ENCODE measurements at places on chromosomes 4 and X.

DNA sequence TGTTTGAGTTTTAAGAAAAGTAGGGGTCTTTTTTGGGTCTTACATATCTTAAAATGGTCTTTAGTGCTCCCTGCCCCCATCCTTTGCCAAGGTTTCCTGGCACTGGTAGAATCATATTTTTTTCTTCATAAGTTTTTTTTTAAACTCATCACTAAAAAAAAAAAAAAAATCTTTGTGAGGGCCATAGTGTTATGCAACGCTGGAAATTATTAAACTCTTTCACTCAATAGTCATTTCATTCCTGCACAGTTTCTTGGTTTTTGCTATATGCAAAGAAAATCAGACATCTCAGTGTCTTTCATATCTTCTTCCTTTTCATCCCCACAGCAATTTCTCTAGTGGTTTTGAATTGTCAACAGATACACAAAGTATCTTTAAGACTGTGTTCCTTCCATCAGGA, 95.6 kb downstream of the TMA16 start:
- no peak for DNase-seq

GRCh38 chr4:53767482-53767881, 176.2 kb upstream of the LNX1 start:
- DNase-seq, result no peak

DNA sequence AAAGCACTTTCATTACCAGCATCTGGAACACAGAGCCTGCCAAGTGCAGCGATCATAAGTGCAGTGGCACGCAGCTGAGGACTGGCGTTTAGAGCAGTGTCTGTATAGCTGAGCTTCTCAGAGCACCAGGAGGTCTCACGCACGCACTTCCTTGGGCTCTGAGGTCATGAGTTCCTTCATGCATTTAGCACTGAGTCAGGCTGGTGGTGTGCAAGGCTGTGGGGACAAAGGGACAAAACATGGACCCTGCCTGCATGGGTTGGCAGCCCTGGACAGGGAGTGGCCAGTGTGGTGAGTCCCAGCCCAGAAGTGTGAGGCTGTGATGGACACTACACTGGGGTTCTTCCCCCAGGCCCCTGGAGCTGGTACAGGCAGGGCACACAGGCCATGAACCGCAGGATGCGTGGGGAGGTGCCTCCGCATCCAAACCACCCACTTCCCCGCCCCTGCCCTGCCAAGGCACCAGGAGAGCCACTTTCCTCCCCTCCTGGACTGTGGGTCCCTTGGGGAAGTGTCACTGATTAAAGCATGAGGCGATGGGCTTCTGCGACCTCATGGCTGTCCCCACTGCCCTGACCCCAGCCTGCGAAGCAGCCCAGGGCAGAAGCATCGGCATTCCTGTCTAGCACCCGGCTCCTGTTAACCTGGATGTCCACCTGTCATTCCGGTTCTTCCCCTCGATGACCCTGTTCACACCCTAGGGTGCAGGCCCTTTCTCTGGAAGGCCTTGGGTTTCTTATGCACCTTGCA, 37.2 kb upstream of the GPR78 start:
- DNase-seq, result no peak

- DNase-seq, result no peak
These were observed 228.1 kb downstream of the FBXO8 start for GRCh38 chr4:174055344-174055743.

- DNase-seq, result no peak
These were observed 119.8 kb downstream of the SPOCK3 start for GRCh38 chr4:167114416-167114971.

DNA sequence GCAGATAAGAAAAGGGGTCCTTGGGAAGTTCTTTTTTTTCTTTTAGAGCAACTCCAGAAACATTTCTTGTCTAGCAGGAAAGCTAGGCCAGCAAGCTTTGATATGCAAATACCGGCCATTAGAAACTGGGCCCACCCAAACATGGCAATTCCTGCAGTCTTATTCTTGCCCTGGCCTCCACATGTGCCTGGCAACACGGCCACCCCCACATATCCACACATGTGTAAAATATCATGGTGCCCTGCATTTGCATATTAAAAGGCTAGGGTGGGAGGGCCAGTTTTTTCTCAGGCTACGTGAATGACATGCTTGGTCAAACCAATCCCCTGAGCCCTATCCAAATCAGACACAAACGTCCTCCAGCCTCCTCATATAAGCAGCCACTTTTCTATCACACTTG, 171.7 kb upstream of the ZCCHC13 start:
- peak; percentile 31 for DNase-seq

DNA sequence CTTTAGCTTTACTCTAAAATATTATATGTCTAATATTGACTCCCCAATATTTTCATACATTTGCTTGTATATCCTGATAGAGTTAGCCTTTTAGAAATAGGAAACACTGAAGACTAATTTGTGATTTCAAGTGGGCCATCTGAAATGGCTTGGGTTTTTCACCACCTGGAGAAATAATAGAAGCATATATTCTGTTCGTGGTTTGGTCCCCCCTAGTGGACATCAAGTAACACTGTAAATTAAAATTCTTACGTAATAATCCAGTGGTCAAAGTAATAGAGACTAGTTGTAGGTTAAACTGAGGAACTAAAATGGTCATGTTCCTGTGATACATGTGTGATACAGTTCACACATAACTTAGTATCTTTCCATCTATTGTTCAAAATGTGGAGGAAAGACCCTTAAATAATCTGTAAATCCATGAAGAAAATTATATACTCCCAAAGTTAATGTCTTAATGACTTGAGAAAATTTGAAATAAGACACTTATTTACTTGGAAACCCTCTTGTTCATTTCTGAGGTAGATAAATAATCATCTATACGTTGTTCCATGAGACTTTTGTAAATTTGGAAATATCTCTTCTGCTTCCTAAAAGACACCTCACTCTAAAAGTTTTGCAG, 79.8 kb upstream of the SMARCAD1 start:
- no peak for DNase-seq

DNA sequence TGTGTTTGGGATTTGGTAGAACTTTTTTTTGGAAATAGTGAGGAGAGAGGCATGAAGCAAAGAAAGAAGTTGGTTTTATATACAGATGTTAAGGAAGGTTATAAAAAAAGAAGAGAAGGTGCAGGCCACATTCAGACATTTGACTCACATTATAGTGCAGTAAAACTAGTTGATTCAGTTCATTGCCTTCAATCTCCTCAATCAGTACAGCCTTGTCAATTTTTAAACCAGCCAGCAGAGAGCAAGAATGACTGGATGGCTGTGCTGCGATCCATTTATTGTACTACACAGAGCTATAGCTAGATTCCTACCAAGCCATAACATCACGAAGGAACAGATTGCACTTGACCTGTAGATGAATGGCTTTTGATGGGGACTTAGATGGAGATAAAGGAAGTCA, 79.7 kb upstream of the LSM6 start:
- no peak for DNase-seq

GRCh38 chr4:165331823-165332222, 4.4 kb downstream of the MSMO1 start:
- no peak for DNase-seq

DNA sequence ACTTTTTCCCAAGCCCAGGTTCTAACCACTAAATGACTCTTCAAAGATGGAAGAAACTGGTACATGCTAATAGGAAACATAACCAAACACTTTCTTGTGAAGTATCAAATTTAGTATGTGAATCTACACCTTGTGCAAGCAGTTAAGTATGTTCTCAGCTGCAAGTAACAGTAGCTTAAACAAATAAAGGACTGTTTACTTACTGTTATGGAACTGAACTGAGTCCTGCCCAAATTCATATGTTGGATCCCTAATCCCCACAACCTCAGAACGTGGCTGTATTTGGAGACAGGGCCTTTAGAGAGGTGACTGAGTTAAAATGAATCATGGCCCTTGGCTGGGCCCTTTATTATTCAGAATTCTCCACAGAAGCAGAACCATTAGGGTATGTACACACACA, 178.7 kb downstream of the KDR start:
- DNase-seq, result no peak

- DNase-seq, result no peak
These were observed 125.6 kb upstream of the S100G start for GRCh38 chrX:16524316-16524715.

GRCh38 chr4:72767618-72768302, 198.7 kb upstream of the ADAMTS3 start:
- DNase-seq, result no peak

- DNase-seq, result no peak
These were observed 2.3 kb upstream of the SASH3 start for GRCh38 chrX:129777218-129778030.

- DNase-seq, result peak; percentile 89
These were observed 62.8 kb downstream of the PPP1R2C start for GRCh38 chrX:42714981-42715700.

DNA sequence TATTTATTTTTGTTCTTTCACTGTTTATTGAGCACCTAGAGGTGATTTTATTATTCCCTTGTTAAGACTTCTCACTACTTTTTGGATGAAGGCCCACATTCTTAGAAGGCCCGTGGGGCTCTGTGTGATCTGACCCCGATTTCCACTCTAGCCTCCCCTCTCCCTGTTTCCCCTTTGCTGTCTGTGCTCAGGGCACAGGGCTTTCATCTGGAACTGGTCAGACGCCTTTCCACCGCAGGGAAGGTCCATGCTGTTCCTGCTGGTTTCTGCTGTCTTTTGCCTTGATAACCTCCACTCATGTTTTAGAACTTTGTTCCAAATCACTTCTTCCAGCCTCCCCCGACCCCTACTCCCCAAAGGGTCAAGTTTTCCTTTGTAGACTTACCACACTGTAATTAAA, 31.3 kb upstream of the ANAPC4 start:
- no peak for DNase-seq

DNA sequence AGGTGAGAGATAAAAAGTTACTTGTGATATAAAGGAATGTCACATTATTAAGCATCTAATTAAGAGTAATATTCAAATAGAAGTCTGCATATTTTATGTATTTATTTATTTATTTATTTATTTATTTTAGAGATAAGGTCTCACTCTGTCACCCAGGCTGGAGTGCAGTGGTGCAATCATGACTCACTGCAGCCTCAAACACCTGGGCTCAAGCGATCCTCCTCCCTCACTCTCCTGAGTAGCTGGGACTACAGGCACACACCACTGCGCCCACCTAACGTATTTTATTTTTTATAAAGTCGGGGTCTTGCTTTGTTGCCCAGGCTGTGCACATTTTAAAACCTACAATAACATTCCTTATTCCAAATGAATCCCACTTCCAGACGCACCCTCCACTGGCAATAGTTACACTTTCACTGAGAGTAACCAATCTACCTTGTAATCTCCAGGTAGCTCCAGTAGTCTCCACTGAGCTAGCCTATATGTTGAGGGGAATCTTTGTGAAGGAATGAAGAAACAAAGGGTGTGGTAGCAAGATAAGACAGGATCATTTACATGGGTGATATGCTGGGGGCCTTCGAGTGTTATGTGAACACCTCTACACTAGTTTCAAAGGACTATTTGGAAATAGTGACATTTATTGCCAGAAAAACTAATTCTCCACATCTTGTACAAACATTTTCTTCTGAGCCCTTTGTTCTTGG, 11.9 kb downstream of the SH3D19 start:
- no peak for DNase-seq

- DNase-seq, result no peak
These were observed 150.3 kb downstream of the NEXMIF start for GRCh38 chrX:74774988-74775387.

DNA sequence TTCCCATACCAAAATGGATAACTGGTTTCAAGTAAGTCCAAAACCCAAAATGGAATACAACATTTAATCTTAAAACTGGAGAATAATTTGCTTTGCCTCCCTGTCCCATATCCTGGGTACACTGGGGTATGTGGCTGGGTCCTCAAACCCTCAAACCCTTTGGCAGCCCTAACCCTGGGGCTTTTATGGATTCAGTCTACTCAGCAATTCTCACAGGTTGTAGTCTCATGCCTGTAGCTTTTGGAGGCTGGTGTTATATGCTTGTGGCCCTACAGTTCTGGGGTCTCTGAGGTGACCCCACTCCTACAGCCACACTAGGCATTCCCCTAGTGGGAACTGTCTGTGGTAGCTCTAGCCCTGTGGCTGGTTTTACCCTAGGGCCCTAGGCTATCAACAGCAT, 110.5 kb upstream of the NRK start:
- DNase-seq, result no peak

- no peak for DNase-seq
These were observed 865 bp downstream of the FAM200B start for GRCh38 chr4:15682242-15683142.

DNA sequence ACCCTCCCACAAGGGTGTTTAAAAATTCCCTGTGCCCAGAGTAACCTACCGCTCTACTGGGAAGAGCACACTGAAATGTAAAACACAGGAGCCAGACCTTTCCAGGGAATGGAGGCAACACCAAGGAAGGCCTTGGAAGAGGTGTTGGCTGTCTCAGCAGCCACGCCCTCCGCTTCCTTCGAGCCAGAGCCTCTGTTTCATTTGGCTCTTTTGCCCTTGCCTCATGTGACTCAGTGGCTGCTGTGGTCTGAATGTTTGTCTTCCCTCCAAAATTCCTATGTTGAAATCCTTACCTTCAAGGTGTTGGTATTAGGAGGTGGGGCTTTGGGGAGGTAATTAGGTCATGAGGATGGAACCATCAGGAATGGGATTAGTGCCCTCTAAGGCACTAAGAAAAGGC, 11.3 kb downstream of the SCD5 start:
- DNase-seq, result peak; percentile 18

DNA sequence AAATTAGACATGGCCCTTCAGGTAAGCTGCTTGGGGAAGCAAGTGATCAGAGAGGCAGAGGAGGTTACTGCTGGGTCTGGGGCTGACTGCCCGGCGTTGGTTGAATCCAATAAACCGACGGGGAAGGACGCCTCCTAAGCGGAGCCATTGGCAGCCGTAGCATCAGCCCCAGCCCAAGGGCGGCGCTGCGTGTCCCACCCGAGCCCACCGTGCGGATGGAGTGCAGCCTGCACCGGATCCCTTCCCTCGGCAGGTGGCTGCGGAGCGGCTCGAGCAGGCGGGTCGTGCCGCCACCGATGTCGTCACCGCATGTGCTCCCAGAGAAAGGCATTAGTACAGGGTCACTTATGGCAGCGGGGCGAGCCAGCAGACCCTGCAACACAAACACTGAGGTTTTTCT, 82.1 kb downstream of the ALPK1 start:
- DNase-seq, result peak; percentile 93

DNA sequence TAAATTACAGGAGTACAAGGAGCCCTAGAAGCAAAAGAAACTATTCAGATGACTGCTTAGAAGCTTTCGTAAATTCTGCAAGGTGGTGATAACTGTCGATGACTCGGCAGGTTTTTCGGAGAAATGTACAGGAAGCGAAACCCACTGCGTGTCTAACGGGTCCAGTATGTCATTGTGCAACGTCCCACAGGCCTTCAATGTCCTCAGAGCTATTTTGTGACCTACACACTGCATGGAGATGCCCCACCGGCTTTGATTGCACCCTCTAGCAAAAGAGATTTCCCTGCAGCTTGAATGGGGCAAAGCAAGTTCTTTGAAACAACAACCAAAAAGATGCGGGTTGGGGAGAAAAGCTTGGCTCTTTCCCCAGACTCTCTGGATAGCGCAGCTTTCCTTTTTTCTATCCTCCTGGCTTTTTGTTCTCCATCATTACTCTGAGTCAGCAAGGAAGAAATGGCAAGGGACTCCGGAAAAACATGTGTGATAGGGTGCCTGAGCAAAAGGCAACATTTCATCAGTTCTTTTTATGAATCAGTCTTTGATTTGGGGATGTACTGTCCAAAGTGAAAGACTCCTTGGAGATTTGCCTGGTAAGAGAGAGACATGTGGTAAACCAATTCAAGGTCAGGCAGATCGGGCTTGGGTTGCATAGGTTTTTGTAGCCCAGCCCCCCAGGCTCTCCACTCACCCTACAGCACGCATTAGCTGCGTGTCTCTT, 112.0 kb upstream of the TBL1X start:
- DNase-seq, result no peak
